ENCODE measurements at places on chromosomes 16 and 17. TPM values are rescaled to one million over a fixed set of nuclear protein-coding genes. Genes with fewer than 3 reads are reported as not detected.
A peak's percentile ranks its signal among the peaks of the same experiment; 100 is the strongest.

DNA sequence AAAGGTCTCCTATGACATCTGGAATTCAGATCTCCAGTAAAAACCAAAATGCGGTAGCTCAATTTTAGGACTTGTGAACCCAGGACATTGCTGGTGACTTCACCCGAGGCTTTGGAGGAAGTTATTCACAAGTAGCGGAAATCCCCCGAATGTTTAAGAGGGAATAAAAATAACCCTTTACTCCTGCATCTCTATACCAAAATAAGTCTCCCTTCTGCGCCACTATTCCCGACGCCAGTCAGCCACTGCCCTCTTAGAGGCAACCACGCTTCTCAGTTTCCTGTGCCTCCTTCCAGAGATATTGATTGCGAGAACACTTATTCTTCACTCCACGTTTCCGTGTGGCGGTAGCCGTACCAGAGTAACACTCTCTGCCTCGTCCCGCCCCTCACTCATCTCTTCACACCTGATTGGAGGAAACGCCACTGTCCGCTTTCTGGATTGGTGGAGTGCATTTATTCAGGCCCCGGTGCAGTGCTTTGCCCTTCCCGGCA is 27.4 kb downstream of the EMP2 start:
- DNase-seq: no peak

GRCh38 chr17:4626734-4627256 is 14.7 kb downstream of the ALOX15 start:
- no peak for DNase-seq

GRCh38 chr17:50097455-50097854 is 2.3 kb downstream of the PDK2 start:
- DNase-seq: no peak

- no peak for DNase-seq
Measured at GRCh38 chr17:39908789-39909352, 9.6 kb downstream of the GSDMB start.

- no peak for DNase-seq
Measured at GRCh38 chr17:32152130-32152529, 9.8 kb downstream of the RHOT1 start.

Gene LRRC75A
- 8.0 TPM for total RNA-seq

GRCh38 chr17:75295201-75296158 is 6.2 kb upstream of the SLC25A19 start:
- no peak for DNase-seq

GRCh38 chr17:42853004-42853403 is 2.0 kb downstream of the AOC3 start:
- no peak for DNase-seq

DNA sequence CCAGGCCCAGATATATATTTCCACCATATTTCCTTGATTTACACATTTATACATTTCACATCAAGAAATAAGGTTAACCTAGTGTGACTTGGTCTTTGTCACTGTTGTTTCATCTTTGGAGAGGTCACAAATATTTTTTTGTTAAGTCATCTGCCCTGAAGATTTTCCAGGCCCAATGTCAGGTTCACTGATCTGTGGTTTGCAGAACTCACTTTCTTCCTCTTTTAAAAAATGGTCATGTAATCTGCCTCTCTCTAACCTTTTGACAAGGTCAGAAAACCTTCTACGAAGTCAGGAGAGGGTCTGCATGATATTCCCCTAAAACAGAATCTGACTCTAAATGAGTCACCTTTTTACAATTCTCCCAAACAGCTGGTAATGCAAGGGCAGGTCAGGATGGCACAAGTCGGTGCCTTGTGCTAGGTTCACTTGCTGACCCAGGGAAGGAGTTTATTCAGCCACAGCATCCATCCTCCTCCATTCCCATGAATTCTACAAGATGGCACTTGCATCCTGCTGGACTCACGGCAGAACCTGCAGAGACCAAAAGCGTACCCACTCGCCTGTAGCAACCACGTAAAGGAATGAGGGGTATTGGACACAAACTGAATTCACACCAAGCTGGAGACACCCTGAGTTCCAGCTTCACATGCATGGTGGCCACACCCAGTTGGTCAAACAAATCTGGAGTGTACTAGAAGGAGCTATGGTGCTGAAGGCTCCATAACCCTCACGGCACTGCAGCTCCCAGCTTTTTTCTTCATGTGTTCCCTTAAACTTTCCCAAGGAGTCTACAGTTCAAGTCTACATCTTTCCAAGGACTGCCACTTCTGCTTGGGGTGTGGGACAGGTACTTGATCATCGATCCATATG is 1.6 kb upstream of the KIAA0513 start:
- no peak for DNase-seq

Gene C16orf96
- not detected for total RNA-seq

GRCh38 chr17:35766903-35767510 is 6.3 kb downstream of the C17orf50 start:
- DNase-seq: peak; percentile 78

DNA sequence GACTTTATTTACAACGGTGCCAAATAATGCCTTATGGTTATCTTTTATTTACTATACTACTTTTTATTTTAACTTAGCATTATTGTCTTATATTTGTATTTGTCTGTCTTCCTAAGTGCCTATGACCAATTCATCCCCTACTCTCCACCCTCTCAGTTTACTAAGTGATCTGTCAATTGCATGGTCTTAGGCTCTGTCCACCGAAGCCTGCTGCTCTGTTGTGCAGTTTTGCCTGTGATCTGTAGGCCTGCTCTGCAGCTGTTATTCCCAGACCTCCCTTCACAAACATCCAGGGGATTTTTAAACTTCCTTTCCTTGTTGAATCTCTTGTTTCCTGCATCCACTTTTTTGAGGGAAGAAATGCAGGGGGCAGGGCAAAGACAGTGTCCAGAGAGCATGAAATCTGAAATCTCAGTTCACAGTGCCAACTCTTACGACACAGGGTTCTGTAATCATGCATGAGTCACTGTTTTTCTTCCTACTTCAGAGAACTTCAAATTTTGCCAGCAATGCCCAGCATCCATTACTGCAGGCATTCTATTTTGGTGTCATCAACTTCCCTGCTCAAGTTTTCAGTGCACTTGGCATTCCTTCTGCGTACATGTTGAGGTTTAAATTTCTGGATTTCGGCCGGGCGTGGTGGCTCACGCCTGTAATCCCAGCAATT is 11.4 kb downstream of the SLFN5 start:
- peak; percentile 89 for DNase-seq

Gene GPR142
- total RNA-seq: 1.3 TPM

- DNase-seq: peak; percentile 44
Measured at GRCh38 chr16:11636172-11636721, 32.0 kb upstream of the SNN start.

GRCh38 chr17:3977387-3977786 is 13.2 kb upstream of the ATP2A3 start:
- DNase-seq: no peak

Gene MYH2
- not detected for total RNA-seq

GRCh38 chr17:73302189-73302588 is 9.6 kb downstream of the CDC42EP4 start:
- DNase-seq: no peak

GRCh38 chr17:74212209-74212912 is 1.0 kb upstream of the TTYH2 start:
- DNase-seq: no peak

DNA sequence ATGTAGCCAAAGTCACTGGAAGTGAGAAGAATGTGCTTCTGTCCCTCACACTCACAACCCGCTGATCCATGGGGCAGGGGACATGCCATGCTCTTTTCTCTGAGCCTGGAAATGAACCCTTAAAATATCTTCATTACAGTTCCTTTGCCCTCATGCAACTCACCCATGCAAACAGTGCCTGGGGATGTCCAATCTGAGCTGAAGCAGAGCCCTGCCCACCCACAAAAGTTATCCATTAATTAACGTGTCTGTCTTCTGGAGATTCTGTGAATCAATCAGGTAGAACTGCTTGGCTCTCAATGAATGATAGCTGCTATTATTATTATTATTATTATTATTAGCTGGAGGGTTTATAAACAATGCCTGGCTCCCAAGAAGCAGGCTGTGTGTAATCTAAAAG is 133.7 kb downstream of the USP31 start:
- no peak for DNase-seq

GRCh38 chr16:89923640-89924296 is 626 bp downstream of the TUBB3 start:
- DNase-seq: no peak

DNA sequence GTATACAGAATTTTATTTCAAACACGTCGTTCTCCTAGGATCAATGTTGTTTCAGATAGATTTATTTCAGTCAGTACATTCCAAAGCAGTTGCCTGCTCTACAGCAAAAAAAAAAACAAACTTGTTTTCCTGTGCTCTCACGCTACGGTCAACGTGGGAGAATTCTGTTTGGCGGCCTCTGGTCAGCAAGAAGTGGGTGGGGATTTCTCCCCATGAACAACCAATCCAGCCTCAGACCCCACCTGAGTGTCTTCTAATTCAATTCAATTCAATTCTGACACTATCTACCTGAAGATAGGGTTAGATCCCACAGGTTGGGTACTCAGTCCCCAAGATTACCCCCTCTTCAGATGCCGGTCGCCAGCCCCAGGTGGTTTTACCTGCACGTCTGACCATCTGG is 22.1 kb downstream of the C17orf58 start:
- no peak for DNase-seq

Gene CRYBA1
- total RNA-seq: not detected

Gene KRT27
- total RNA-seq: not detected

GRCh38 chr17:207775-208174 is 26.3 kb upstream of the DOC2B start:
- DNase-seq: no peak

DNA sequence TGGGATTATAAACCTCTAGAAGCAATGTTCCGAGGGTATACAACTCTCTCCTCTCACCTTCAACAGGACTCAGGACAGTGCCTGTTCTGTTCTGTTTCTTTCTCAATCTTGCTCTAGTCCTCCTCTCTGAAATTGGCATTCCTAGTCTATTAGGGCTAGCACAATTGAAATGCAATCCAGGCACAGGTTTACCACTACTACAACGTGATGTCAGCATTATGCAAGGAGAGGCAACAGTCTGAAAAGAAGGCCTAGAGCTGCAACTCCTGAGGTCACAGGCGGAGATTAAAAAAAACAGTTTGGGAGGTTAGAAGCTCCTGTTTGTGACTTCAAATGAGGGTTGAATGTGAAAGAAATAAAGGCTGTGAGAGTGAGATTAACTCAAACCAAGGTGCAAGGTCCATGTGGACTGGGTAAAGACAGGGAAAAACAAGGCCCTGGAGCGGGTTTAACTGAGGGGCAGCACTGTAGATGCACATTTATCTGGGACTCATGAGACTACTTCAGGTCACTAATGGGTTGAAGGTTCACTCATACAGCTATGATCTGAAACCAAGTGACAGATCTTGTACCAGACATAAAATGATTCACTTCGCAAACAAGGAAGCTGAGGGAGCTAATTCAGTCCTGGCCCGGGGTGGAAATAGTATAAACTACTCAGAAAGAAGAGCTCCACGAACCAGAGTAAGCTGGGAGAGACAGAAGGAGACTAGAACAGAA is 16.8 kb downstream of the AMFR start:
- DNase-seq: peak; percentile 62

Gene CALB2
- 68.8 TPM for total RNA-seq

- no peak for DNase-seq
Measured at GRCh38 chr16:22278441-22279230, 18.6 kb upstream of the POLR3E start.

DNA sequence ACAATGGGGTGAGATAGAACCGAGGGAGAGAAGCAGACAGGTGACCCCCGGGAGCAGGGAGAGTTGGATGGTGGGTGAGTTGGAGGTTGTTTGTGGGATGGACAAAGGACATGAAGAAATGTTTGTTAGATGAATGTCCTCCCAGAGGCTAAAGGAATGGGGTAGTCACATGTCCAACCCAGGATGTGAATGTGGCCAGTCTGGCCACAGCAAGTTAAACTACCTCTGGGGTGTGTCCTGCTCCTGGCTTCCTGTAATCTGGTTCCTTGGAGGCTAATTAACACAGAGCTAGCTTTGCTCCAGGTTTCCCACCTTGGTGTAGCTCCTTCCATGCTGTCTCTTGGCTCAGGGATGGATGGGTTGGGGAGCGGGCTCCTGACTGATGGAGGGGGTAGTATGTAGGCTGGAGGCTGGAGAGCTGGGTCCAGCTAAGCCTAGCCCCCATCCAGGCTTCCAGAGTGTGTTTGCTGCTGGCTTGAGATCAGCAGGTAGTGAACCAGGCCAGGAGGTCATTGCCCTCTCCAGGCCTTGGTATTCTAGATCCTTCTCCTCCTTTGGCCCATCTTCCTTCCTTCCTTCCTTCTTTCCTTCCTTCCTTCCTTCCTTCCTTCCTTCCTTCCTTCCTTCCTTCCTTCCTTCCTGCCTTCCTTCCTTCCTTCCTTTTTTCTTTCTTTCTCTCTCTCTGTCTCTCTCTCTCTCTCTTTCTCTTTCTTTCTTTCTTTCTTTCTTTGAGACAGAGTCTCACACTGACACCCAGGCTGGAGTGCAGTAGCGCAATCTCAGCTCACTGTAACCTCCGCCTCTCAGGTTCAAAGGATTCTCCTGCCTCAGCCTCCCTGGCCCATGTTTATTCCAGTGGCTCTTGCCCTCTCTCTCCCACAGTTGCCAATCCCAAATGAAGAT is 28.0 kb upstream of the UBE2G1 start:
- no peak for DNase-seq

GRCh38 chr16:86995456-86995855 is 321.7 kb downstream of the C16orf95 start:
- DNase-seq: no peak

GRCh38 chr16:6861135-6861814 is 471.4 kb upstream of the RBFOX1 start:
- DNase-seq: no peak

DNA sequence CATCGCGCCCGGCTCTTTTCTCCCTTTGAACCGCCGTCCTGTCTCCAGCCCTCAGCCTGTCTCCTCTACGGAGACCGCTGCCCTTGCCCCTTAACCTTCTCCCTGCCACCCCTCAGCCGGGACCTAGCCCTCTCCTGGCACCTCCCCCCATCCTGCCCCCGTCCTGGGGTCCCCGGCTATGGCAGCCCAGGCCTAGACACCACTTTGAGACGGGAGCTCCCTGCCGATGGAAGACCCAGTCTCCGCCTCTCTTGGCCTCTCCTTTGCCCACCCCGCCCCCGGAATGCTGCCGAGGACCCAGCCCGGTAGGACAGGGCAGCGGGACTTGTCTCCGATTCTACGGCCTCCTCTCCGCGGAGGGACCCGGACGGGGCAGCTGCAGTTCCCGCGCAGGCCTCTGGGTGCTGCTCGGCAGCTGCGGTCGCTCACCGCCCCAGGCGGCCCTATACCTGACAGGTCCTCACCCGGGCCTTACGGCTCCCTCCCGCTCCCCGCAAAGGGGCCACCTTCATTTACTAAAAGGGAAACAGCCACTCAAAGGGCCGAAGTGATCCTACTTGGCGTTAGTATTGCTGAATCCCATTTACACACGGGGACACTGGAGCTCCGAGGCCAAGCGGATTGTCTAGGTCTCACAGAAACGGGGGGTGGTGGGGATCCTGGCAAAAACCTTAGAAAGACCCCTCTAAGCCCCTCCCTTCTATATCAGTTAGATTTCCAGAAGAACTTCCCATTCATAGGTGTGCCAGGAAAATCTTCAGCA is 32.6 kb upstream of the TAC4 start:
- DNase-seq: peak; percentile 81

- no peak for DNase-seq
Measured at GRCh38 chr17:47696717-47697642, 3.0 kb downstream of the TBKBP1 start.

- DNase-seq: peak; percentile 18
Measured at GRCh38 chr16:75621170-75621477, 2.0 kb downstream of the ADAT1 start.

- no peak for DNase-seq
Measured at GRCh38 chr17:32497431-32498205, 10.8 kb downstream of the CDK5R1 start.

GRCh38 chr16:50838165-50838564 is 96.3 kb downstream of the CYLD start:
- no peak for DNase-seq

GRCh38 chr16:15907863-15908478 is 19.6 kb upstream of the CEP20 start:
- DNase-seq: peak; percentile 56
